ENCODE measurements at places on chromosomes 12 and 14. TPM values are rescaled to one million over a fixed set of nuclear protein-coding genes. Genes with fewer than 3 reads are reported as not detected.

APOF gene
- total RNA-seq: not detected

PTPRB gene
- not detected for total RNA-seq

VAMP1 gene
- total RNA-seq: 97.7 TPM

GRCh38 chr14:105146181-105146975 lies 22.2 kb downstream of the JAG2 start:
- DNase-seq: no peak

GRCh38 chr14:73997108-73997943 lies 21.8 kb downstream of the ENTPD5 start:
- no peak for DNase-seq

- DNase-seq: no peak
These were observed 121.9 kb downstream of the RFLNA start for GRCh38 chr12:124416516-124417395.

GRCh38 chr12:43309959-43310358 lies 242.0 kb downstream of the ADAMTS20 start:
- DNase-seq: no peak

All from CD4-positive, alpha-beta memory T cell (primary cell).